A673 (cell line): ENCODE measurements at places on chromosomes 5 and 9.

GRCh38 chr5:179603308-179603707, 20.2 kb downstream of the HNRNPH1 start:
- H3K27me3 ChIP-seq: no peaks in the 10 kb centered on the region
- H3K4me1 ChIP-seq: no peaks in the 10 kb centered on the region
- no peak overlapping the region for H3K4me3 ChIP-seq

DNA sequence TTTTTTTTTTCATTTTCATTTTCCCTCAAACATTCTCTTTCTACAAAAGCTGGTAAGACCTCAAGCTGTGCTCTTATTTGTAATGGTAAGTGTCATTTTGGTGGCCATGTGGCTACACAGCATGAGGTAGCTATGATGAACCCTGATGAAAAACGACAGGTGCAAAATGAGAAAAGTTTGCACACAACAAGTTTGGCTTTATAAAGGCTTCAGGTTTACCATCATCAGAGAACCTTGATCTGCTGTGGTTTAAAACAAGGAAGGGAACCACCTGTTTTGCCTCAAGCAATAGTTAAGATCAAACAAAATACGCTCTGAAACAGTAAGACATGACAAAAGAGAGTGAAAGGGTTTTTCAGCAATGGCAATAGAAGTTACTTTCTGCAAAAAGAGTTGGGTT, 1124.6 kb upstream of the ACO1 start:
- no peaks in the 10 kb centered on the region for H3K4me1 ChIP-seq
- H3K4me3 ChIP-seq: no peak overlapping the region
- DNase-seq: no peak
- H3K36me3 ChIP-seq: no peaks in the 10 kb centered on the region
- H3K27ac ChIP-seq: no peak overlapping the region

- H3K27me3 ChIP-seq: no peaks in the 10 kb centered on the region
- no peak for DNase-seq
- H3K27ac ChIP-seq: no peak overlapping the region
- H3K4me3 ChIP-seq: no peak overlapping the region
Observed at GRCh38 chr9:133367778-133368177, 8.1 kb downstream of the SURF4 start.

DNA sequence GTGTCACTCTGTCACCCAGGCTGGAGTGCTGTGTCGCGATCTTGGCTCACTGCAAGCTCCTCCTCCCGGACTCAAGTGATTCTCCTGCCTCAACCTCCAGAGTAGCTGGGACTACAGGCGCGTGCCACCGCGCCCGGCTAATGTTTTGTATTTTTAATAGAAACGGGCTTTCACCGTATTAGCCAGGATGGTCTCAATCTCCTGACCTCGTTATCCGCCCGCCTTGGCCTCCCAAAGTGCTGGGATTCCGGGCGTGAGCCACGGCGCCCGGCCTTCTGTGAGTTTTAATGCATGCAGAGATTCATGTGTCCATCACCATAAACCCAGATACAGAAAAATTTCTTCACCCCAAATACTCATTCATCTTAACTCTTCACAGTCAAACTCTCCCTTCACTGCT, 1046.7 kb downstream of the CDH9 start:
- no peak for DNase-seq
- no peaks in the 10 kb centered on the region for H3K4me1 ChIP-seq
- no peaks in the 10 kb centered on the region for H3K36me3 ChIP-seq
- H3K27ac ChIP-seq: no peak overlapping the region

DNA sequence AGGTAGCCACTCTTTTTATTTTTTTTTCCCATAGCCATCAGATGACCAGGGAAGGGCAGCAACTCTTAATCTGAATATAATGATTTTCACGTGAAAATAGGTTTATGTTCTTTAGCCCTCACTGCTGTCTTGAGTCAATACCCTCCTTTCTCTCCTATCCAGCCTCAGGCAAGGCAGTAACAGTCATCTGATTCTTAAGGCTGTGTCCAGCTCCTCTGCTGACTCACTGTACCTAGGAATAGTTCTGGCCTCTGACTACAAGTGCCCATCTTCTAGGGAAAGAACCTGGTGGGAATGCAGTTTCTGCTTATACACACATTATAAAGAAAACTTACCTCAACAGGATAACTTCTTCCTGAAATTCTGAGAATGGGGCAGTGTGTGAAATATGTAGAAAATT, 30.7 kb downstream of the DHX29 start:
- DNase-seq: no peak
- no peak overlapping the region for H3K27ac ChIP-seq
- peaks cover 47% of the 10 kb centered on the region for H3K36me3 ChIP-seq

DNA sequence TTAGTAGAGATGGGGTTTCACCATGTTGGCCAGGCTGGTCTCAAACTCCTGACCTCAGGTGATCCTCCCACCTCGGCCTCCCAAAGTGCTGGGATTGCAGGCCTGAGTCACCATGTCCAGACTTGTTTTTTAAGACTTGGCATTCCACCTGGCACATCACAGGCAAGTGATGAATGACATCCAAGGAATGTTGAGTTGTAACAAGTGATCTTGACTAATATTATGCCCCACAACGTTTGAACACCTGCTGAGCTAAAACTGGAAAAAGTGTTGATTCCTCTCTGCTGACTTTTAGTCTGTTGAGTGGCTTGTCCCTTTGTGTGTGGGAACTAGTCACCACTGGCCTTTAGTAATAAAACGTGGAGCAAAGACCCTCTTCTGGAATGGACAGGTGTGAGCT, 54.6 kb downstream of the SUB1 start:
- H3K27ac ChIP-seq: no peak overlapping the region
- H3K4me1 ChIP-seq: no peaks in the 10 kb centered on the region
- H3K27me3 ChIP-seq: no peaks in the 10 kb centered on the region
- no peak overlapping the region for H3K4me3 ChIP-seq

- peaks cover 10% of the 10 kb centered on the region for H3K4me1 ChIP-seq
- H3K27ac ChIP-seq: peak overlapping the region; percentile 47
Observed at GRCh38 chr9:114369216-114370130, 18.3 kb downstream of the AKNA start.

- no peaks in the 10 kb centered on the region for H3K27me3 ChIP-seq
- peak overlapping the region; percentile 94 for H3K27ac ChIP-seq
- peaks cover 3% of the 10 kb centered on the region for H3K36me3 ChIP-seq
- H3K4me3 ChIP-seq: peak overlapping the region; percentile 100
Observed at GRCh38 chr5:138754699-138755057, 1.5 kb downstream of the CTNNA1 start.

- no peaks in the 10 kb centered on the region for H3K27me3 ChIP-seq
- no peak within 1 kb of the TSS for H3K27ac ChIP-seq
- H3K4me1 ChIP-seq: peaks cover 5% of the 10 kb centered on the region
- H3K36me3 ChIP-seq: no peaks in the 10 kb centered on the region
- peak; percentile 33 for DNase-seq
- H3K4me3 ChIP-seq: no peak within 1 kb of the TSS
Observed at GRCh38 chr9:133534346-133535291, at the start of gene ADAMTSL2. Gene ADAMTSL2 (plus strand): TSS chr9:133534704. CDS start chr9:133536713, 2,009 bp downstream.
